NCI-H1092 (cell line): ENCODE measurements at places on chromosomes 6 and 20.

- no peak for DNase-seq
These were observed 17.7 kb upstream of the BCLAF1 start for GRCh38 chr6:136307351-136307750.

- no peak for DNase-seq
These were observed 26.8 kb downstream of the C6orf89 start for GRCh38 chr6:36912586-36912985.

- no peak for DNase-seq
These were observed 70.8 kb downstream of the PSMG4 start for GRCh38 chr6:3329393-3330051.

DNA sequence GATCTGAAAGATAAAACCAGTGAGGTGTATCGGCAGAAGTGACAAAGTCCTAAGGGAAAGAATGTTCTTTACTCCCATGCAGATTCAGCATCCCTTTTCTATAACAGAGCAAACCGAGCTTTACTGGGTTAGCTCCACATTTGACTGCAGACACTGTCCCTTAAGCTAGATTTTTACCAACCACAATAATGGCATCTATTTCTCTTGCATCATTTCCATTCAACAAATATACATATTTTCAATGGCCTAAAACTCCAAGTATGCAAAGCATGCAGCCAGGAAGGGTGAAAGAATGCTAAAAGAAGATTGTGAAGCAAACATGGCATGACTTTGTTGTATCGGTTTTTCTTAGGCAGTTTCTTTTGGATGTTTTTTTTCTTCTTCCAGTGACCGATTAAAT, 255.4 kb downstream of the OGFRL1 start:
- no peak for DNase-seq

- DNase-seq, result no peak
These were observed 9.6 kb upstream of the BPHL start for GRCh38 chr6:3108746-3109414.

DNA sequence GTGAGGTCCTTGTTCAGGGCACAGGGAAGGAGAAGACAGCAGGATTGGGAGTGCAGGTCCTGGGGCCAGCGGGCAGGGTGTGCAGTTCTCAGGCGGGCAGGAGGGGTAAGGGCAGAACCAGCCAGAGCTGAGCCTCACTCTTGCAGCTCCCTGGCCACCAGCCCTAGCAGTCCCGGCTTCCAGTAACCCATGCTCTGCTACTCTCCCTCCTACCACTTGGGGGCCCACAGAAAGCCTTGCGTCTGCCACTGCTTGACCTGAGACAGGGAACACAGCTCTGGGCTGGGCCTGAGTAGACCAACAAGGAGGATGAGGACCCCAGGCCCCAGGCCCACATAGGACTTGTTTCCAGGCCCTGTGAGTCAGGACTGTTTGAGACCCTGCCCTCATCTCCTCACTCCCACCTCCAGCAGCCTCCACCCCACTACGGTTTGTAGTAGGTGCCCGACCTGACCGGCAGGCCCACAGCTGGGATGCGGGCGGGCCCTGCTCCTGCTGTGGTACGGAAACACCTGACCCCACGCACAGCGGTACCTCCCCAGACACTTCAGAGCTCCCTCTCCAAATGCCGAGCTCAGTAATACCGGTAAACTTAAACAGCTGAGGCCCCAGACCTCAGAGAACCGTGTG, 39.2 kb downstream of the KCNK5 start:
- no peak for DNase-seq

GRCh38 chr6:110566346-110567125, 90.1 kb upstream of the SLC22A16 start:
- DNase-seq, result no peak

DNA sequence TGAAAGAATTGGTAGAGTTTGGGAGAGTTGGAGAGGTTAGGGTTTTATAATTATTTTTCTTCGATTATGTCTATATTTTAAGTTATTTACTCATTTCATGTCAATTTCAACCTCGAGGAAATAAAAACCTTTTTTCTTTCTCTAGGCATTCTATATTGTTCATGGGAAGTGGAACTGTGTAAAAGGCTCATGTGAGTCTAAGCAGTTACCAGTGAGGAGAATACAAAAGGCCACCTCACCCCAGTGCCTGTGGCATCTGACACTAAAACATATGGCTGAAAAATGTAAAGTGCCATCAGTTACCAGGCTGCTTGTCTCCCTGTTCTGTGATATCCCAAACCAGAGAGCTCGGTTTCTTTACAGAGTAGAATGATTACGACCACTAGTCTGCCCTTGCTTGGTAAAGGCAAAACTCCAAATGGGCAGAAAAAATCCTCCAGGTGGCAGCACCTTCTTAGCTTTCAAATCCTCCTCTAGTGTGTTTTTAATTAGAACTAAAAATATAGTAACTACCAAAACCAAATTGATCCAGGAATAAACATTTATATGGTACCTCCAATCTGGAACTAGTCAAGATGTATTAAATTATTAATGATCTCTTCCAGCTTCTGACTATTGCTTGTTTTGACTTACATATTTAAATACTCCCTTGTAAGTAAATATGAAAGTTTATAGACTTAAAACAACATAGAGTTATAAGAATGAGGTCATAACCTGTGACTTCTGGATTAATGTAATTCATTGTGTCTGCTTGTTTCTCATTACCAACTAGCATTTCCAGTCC, 122.6 kb upstream of the MCHR2 start:
- peak; percentile 69 for DNase-seq

- no peak for DNase-seq
These were observed 14.5 kb upstream of the CDC5L start for GRCh38 chr6:44373051-44373450.
